GM04503 (cell line): ENCODE measurements at places on chromosomes 3 and 15.

GRCh38 chr15:74828835-74829234 lies 2.4 kb downstream of the CPLX3 start:
- no peak for DNase-seq

GRCh38 chr3:154316974-154317767 lies 7.1 kb downstream of the DHX36 start:
- no peak for DNase-seq

- DNase-seq: no peak
These were observed 8.5 kb downstream of the TP53BP1 start for GRCh38 chr15:43484455-43484854.

- no peak for DNase-seq
These were observed 662.0 kb upstream of the GBE1 start for GRCh38 chr3:82423268-82424030.

GRCh38 chr3:9170851-9171160 lies 78.6 kb downstream of the SRGAP3 start:
- DNase-seq: no peak

DNA sequence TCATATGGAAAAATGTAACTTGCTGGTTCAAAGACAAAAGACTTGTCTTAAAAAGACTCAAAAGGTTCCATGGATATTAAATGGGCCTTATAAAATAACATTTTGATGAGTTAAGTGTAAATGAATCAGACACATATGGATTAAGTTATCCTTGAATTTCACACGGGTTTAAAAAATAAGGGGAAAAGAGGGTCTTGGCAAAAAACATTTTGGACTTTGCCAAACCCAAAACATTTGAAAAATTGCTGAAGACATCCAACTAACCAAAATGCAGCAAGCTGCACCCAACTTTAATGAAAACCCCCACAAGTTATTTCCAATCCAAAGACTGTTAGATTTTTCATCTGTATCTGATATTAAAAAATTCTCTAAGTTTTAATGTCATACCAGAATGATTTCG lies 200.7 kb downstream of the MEIS2 start:
- DNase-seq: no peak

DNA sequence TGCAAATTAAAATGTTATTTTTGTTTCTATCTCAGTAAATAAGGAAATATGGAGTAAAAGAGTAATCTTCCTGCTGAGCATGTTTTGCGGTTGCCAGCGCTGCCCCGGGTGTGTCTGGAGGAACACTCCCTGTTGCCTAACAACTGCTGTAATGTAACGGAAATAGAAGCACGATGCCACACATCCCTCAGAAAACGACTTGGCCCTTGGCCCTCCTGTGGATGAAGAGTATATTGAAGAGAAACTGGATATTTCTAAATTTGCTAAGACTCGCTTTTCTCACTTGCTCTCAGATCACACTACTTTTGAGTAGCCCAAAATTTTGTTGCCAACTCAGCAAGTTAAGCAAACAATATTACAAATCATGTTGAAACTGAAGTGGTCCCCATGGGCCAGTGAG lies 18.9 kb downstream of the CX3CR1 start:
- peak; percentile 77 for DNase-seq

- peak; percentile 4 for DNase-seq
These were observed 326.6 kb downstream of the ARPP21 start for GRCh38 chr3:35965908-35966307.

- DNase-seq: no peak
These were observed 846.5 kb upstream of the ALCAM start for GRCh38 chr3:104520228-104520655.

DNA sequence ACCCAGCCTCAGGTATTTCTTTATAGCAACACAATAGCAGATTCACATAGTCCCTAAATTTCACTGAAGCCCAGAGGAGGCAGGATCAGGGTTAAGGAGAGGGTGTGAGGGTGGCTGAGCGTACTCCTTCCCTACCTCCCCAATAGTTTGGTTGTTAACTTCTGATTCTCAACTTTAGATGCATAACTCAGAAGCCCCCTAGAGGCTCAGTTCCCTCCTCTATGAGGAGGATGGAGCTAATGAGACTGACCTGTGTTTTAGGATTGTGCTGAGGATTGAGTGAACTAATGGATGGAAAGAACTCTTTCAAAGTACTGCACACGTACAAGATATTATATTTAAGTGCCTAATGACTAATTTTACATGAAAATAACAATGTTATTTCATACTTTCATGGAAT lies 249.3 kb upstream of the SOX14 start:
- no peak for DNase-seq

GRCh38 chr3:72379500-72380187 lies 468.6 kb downstream of the SHQ1 start:
- DNase-seq: no peak

- DNase-seq: peak; percentile 18
These were observed 29.8 kb upstream of the SENP5 start for GRCh38 chr3:196837819-196838420.

DNA sequence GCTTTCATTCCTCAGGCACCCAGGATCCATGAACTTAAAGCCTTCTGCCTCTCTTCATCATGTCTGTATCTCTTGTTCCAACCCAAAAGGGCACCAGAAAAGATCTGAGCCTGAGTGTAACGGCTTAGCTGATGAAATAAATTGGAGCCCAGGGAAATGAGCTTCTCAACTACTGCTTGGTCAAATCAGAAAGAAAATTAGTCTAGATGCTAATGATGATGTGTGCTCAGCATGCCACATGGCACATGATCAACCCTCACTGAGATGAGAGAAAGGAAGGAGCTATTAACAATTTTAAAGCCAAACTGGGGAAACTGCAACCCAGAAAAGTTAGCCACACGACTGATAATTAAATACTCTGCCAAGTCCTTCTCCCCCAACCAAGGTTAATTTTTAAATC lies 325.7 kb downstream of the CNTN3 start:
- no peak for DNase-seq

GRCh38 chr3:170483485-170484262 lies 65.0 kb downstream of the CLDN11 start:
- no peak for DNase-seq

DNA sequence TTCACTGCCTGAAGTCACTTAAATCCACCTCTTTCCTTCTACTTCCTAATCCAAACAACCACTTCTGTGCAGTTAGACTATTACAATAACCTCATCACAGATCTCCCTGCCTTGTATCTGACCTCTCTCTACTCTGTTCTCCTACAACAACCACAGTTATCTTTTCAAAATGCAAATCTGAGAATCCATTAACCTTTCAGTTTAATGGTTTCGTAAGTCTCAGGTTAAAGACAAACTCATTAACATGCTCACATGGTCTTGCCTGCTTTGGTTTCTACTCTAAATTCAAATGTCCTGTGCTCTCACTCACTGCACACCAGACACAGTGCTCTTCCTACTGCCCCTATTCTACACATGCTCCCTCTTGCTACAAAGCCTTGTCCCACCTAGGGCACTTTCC lies 406.5 kb upstream of the THBS1 start:
- DNase-seq: no peak

GRCh38 chr15:94238539-94239118 lies 7.3 kb downstream of the MCTP2 start:
- no peak for DNase-seq

DNA sequence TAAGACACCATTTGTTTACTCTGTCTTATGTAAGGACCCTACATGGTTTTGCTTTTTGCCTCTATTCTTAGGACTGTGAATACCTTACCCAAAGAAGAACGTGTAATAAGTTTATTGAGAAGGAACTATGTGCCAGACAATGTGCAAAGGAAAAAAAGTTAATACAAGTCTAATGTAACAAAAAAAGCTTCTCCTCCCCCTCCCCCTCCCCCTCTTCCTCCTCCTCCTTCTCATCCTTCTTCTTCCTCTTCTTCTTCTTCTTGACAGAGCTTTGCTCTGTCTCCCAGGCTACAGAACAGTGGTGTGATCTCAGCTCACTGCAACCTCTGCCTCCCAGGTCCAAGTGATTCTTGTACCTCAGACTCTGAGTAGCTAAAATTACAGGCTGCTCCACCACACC lies 50.9 kb upstream of the MITF start:
- no peak for DNase-seq

DNA sequence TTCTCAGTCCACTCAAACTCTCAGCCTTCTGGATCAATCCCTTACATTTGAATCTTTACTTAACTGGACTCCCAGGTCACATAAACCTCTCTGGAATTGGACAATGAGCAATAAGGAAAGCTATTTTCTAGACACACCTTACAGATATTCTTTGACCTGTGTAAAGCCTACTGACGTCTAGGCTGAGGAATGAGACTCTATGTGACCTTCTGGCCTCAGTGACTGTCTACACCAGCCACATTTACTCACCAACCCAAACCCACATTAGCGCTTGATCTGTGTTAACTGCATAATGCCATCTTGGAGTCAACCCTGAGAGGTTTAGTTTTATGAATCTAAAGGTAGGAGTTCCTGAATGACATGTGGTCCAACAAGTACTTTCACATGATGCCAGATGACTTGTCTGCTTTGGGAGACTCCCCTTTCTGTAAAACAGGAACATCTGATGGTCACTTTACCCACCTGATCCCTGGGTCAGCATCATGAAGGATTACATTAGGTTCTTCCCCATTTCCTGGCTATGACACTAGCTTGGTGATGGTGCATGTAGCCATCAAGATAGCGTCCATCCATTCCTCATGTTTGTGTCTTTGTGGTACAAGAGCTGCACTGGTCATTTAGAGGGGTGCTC lies 11.4 kb upstream of the COMMD2 start:
- no peak for DNase-seq

DNA sequence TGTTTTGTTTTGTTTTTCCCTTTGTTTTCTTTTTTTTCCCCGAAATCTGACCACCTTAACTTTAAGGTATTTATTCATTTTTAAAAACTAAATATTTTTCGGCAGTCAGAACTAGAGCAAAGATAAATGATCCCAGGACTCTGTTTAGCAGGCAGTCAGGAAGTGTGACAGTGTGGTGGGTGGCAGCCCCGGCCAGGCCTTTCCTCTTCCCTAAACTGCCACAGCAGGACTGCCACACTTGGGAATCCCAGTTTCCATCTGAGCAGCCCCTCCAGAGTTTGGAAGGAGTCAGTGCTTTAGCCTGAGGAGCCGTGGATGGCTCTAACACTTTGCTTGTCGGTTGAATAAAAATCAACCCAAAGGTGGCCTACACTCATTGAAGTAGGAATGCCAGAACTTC lies 6.9 kb downstream of the CCRL2 start:
- DNase-seq: no peak

DNA sequence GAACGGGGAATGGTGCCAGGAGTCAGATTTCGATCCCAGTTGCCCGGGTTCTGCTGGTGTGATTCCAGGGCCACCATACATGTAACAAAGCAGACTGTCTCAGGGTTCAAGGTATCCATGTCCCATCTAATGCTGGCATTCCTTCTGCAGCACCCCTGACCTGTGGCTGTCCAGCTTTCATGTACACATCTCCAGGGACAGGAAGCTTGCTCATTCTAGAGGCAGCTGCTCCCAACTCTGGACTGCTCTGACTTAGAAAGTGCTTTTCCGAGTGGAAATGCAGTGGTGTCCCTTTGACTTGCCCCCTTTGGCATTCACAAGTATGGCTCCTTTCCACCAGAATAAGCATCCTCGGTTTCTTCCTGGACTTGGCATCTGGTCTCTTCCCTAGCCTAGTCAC lies 30.9 kb downstream of the PML start:
- no peak for DNase-seq

GRCh38 chr3:173045770-173046382 lies 95.2 kb downstream of the SPATA16 start:
- no peak for DNase-seq

DNA sequence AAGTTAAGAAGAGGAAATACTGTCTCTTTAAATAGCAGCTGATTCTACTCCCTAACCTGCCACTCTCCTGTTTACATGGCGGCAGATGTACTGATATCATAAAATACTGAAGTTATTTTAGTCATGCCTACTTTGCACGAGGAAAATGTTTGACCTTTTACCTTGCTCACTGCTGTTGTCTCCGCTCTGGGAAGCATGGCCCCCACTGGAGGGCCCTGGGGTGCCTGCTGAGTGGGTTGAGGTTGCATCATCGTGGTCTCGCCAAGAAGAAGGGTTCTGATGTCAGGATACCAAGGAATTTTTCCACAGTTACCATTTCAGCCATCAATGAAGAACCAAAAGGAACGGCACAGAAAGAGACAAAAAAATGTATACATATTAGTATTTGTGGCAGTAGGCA lies 16.7 kb downstream of the MEIS2 start:
- DNase-seq: no peak

DNA sequence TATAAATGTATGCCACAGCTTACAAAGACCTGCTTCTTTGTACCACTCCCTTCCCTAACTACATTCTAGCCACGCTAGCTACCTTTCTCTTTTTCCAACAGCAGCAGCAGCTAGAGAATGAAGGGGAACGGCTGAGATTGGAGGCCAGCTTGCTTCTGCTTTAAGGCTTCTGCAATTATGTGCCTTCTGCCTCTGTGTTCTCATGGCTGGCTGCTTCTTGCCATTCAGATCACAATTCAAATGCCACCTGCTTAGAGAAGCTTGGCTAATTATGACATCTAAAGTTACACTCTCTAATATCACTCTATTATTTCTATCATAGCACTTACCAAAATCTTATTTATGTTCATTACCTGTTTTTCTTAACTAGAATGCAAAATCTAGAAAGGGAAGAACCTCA lies 95.2 kb downstream of the RYK start:
- DNase-seq: no peak

- no peak for DNase-seq
These were observed 19.2 kb downstream of the PLD1 start for GRCh38 chr3:171790898-171791691.

GRCh38 chr15:69498987-69499386 lies 46.4 kb downstream of the RPLP1 start:
- no peak for DNase-seq

GRCh38 chr3:66761093-66761780 lies 236.9 kb upstream of the KBTBD8 start:
- no peak for DNase-seq

DNA sequence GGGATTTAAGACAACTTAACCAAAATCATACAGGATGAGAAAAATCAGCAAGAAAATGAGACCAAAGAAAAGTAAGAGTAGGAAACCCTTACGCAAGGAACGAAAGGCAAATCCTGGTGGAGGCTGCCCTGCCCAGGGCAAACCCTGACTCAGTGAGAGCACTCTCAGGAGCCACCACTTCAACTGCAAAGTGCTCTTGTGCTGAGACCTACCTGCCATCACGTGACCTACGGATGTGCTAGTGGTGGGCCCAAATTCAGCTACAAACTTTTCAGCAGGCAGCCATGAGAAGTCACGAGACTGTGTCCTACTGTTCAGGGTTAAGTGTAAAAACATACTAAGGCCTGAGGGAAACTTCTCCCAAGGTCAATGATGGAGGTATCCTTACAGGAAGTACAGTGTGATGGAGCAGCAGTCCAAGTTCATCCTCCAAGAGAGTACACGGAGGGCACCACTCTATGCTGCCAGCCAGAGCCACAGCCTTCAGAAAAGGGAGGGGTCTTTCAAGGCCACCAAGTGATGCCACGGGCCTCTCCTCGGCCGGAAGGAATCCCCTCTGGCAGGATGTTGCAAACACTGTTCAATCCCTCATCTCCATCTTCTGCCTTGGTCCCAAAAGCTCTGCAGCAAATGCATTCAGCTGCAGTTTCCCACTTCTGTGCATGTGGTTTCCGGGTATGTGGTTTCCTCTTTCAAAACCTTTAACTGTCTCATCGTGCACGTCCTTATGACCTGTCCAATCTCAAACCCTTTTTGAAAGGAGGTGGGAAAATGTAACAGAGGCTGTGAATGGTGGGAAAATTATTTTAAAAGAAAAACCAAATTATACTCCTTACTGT lies 9.5 kb downstream of the CHSY1 start:
- no peak for DNase-seq
